Motor neuron (in vitro differentiated cells): ENCODE measurements at places on chromosomes 4 and X.

GRCh38 chr4:113700602-113701150, 60.9 kb downstream of the CAMK2D start:
- no peak for ATAC-seq

DNA sequence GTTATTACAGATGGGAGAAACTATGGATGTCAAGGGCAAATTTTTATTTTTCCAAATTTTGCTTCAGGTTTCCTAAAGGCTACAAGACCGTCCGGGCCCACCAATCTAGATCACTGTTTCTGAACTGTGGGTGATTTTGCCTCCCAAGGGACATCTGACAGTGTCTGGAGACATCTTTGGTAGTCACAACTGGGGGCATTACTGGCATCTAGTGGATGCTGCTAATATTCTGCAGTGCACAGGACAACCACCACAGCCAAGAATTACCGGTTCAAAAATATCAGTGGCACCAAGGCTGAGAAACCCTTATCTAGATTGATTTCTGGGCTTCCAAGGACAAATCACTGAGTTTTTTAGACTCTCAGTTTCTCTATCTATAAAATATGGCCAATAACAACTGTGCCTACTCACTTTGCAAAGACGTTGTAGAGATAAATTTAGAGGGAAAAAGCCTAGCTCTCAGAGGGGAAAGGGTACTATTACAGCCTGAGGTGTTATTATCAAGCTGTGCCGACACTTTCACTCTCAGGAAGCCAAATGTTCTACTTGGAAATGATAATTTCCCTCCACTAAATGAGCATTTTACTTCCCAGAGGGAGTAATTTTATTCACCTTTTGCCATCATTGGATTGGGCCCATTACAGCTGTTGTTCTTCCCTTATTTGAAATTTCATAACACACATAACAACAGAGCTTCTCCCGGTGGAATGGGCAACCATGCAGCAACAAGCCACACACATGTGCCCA, 442.1 kb downstream of the CENPC start:
- ATAC-seq = no peak

DNA sequence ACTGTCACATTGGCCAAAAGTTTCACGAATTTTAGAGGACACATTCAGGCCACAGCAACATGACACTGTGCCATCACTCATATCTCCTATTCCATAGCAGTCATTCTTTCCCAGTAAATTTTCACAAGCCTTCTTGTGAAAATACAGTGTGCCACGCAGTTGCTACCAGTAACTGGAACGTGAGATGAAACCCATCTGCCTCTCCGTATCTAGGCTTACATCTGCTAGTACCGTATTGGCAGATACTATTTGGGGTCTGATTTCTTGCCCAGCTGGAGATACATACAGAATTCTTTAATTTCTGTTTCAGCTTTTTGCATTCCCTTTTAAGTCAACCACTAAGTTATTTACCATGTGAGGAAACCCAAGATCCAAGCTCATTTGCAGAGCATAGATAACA, 8.7 kb upstream of the FAM241A start:
- no peak for ATAC-seq

GRCh38 chrX:131301155-131301554, 12.0 kb upstream of the IGSF1 start:
- ATAC-seq = peak; percentile 72

DNA sequence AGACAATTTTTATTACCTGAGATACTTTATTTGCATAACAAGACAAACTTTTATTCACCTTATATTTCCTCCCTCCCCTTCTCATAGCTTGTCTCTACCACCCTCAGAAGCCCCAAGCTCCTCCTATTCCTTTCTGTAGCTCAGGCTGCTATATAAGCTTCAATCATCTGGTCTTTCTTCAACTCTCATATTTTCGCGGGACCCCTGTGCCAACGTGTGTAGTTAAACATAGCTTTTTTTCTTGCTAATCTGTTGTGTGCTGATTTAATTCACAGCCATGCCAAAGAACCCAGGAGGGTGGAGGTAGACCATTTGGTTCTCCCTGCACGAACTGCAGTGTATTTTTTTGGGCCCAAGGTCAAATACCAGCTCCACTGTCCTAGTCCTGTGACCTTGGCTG, 21.1 kb upstream of the CD38 start:
- ATAC-seq = no peak

DNA sequence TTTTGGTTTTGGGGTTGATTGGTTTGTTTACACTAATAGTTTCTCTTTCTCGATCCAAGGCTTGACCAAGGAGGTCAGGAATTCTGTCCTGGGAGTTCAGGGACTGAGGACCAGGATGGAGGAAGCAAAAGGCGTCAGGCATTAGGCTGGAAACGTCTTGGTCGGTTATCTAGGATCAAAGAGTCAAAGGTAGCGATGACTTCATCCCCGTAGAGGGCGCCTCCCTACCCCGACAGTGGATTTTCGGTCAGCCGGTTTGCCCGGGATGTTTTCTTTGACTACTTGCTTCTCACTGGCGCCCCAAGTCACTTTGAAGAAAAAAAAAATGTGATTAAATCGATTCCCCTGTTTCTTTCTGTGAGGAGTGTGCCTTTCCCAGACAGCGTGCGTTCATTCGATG, 980 bp upstream of the FHDC1 start:
- ATAC-seq = no peak

- ATAC-seq = no peak
Observed at GRCh38 chr4:180234730-180235129, 2008.5 kb upstream of the TENM3 start.

DNA sequence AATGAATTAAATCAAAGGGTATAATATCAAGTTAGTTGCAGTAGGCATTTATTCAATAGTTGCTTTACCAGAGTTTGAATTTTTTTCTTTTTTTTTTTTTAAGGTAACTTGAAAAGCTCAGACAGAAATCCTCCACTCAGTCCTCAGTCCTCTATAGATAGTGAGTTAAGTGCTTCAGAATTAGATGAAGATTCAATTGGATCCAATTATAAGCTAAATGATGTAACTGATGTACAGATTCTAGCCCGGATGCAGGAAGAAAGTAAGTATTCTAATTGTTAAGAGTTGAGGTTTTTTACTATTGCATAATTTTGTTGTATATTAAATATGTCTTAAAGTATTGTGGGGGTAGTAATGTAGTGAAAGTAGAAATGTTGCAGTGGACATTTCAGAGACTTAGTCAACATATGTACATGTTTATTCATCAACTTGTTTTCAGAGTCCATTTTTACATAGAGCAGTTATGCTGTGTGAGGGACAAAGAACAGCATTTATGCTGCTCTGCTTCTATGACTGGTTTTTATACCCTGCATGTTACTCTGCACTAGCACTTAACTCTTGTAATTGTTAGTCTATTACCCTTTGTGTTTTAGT, 38.4 kb downstream of the SLAIN2 start:
- peak; percentile 29 for ATAC-seq

GRCh38 chr4:36652857-36653256, 371.4 kb downstream of the DTHD1 start:
- ATAC-seq = no peak

DNA sequence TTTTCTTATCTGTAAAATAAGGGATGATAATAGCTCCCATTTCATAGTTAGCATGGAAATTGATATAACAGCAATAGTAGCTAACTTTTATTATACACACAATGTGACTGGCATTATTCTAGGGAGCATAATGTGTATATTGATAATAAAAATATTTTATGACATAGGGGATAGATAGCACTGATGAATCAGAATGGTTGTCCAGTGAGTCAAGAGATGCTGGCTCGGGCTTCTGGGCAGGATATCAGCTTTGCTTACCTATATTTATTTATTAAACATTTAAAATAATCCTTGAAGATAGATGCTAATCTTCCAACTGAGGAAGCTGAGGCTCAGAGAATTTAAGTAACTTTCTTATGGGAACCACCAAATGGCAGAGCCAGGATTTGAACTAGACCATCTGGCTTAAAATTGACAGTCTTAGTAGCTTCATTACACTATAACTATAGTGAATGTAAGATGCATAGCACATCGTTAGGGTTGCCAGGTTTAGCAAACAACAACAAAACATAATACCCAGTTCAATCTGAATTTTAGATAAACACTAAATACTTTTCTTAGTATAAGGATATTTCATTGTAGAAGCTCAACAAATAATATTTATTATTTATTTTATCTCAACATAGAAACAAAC, 2.7 kb downstream of the AFP start:
- ATAC-seq = no peak

DNA sequence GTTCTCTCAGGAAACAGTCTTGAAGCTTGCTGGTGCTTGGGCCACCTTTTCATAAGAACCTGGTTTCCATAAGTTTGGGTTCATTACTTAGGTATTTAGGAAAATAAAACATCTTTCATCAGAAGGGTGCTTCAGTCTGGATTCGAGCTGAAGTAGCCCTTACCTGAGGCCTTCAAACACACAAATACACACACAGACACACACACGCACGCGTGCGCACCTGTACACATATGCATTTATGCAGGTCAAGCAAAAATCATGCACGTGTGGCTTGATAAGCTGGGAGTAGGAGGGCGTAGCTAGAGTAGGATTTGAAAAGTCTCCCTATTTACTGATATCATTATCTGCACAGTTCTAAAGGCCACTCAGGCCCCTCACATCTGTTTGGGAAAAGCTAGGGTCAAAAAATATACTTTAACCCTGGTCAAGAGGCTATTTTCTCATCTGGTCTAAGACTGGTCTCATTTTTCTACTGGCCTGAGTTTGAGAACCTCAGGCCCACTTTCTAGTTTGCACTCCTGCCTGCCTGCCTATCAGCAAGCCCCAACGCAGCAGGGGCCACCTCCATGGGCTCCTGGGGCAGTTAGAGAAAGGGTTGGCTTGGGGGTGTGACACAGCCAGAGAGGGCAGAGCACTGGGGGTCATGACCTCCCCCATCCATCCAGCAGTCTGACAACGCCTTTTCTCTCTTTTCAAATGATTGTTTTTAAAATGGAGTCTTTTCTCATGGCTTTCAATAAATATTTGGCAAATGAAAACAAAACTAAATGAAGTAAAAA, 64.3 kb downstream of the RASL11B start:
- no peak for ATAC-seq

DNA sequence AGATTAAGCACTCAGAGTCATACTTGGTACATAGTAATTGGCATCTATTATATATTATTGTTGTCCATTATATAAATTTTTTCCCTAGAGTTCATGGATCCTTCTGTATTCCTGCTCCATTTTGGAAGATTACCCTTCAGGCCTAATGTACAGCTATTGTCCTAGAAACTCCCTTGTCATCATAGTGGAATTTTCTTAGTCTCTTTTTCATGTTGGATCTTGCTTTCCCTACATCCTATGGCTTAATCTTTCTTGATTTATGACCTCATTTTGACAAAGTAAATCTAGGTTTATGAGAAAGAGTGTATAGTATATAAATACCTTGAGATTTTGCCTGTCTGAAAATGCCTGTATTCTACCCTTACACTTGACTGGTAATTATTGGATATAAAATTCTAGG, 22.1 kb downstream of the ARMCX4 start:
- no peak for ATAC-seq

DNA sequence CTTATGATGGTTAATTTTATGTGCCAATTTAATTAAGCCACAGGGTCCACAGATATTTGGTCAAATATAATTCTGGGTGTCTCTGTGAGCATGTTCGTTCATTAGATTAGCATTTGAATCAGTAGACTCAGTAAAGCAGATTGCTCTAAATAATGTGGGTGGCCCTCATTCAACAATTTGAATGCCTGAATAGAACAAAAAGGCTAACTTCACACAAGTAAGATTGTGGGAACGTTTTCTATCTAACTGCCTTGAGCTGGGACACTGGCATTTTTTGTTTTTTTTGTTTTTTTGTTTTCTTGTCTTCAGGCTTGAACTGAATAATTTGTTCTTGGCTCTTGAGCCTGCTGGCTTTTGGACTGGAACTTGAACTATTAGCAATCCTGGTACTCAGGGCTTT, 292.4 kb upstream of the SPANXN4 start:
- ATAC-seq = peak; percentile 53

GRCh38 chrX:1443496-1444075, 9.1 kb downstream of the ASMTL start:
- ATAC-seq = no peak

- ATAC-seq = no peak
Observed at GRCh38 chr4:83285055-83285407, 433 bp upstream of the COQ2 start.

DNA sequence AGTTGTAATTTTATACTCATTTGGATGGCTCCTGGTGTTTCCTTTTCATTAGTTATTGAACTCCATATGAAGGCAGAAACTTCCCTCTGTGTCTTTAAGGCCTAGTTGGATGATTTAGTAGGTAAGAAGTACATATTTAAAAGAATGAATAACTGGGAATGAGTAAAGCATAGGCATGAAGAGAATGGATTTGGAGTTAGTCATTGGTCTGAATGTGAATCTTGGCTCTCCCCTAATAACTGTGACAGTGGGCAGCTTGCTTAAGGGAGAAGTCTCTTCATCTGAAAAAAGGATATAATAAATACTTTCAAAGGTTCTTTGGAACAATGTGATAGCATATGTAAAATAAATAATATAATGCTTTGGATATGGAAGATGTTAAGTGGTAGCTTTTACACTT, 13.2 kb downstream of the SNX25 start:
- ATAC-seq = no peak

DNA sequence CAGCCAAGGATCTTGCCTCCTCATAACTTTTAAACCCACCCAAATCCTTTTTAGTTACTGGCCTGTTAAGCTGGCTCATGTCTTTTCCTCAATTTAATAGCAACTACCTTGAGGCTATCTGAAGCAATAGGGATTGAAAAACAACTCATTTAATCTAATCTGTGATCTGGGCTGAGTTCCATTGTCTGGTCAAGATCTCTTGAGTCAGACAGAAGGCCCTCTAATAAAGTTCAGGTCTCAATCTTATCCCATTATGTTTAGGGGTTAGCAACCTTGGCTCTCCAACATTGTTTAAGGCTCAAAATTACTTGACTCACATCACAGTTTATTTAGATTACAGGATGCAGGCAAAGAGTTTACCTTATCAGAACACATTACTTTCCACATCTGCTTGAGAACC, 436.1 kb downstream of the ANKRD50 start:
- ATAC-seq = no peak

DNA sequence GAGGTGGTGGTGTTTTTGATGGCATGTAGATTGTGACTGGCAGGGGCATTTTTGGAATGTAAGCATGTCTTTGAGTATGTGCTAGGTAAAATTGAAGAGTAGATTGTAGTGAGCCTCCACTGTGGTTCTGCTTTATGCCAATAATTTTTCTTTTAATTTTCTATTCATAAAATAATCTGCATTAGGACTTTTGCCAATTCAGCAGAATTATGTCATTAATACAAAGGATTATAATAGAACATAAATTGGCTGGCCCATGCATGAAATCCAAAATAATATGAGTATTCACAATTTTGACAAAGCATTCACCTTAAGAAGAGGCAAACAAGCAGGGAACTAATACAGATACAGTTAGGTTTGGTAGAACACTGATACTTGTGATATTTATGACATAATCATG, 14.9 kb upstream of the TMPRSS11E start:
- ATAC-seq = no peak

- ATAC-seq = no peak
Observed at GRCh38 chrX:147891896-147892295, 19.8 kb upstream of the FMR1 start.

DNA sequence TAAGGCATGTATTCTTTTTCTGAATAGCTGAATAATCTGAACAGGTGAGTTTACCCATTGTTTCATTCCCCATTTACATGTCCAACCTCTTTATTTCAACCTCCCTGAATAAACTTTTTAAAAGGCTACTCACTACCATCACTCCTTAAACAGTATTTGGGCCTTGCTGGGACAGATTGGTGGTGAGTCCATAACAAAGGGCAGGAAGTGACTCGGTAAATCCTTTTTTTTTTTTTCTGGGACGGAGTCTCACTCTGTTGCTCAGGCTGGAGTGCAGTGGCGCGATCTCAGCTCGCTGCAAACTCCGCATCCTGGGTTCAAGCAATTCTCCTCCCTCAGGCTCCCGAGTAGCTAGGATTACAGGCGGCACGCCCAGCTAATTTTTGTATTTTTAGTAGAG, 23.4 kb upstream of the SEC24B start:
- ATAC-seq = no peak
